ENCODE measurements at places on chromosomes 6 and 20.
A peak's percentile ranks its signal among the peaks of the same experiment; 100 is the strongest.

GRCh38 chr6:14571746-14572145 is 454.2 kb downstream of the CD83 start:
- no peak for DNase-seq

DNA sequence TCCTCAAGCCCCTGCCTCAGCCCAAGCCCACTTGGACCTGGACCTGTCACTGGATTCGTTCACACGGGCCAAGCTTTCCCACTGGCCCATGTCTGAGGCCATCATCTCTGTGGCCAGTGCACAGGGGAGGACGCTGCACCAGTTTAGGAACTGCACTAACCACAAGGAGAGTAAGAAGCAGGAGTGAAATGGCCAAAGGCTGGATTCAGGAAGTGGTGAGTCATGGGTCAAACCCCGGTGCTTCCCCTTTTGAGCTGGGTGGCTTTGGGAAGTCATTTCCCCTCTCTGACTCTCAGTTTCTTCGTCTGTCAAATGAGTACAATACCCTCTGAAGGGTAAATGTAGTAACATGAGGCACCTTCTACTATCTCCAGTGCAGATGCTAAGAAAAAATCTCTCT is 87.9 kb downstream of the CD40 start:
- no peak for DNase-seq

GRCh38 chr6:119542037-119542436 is 192.5 kb upstream of the MAN1A1 start:
- no peak for DNase-seq

DNA sequence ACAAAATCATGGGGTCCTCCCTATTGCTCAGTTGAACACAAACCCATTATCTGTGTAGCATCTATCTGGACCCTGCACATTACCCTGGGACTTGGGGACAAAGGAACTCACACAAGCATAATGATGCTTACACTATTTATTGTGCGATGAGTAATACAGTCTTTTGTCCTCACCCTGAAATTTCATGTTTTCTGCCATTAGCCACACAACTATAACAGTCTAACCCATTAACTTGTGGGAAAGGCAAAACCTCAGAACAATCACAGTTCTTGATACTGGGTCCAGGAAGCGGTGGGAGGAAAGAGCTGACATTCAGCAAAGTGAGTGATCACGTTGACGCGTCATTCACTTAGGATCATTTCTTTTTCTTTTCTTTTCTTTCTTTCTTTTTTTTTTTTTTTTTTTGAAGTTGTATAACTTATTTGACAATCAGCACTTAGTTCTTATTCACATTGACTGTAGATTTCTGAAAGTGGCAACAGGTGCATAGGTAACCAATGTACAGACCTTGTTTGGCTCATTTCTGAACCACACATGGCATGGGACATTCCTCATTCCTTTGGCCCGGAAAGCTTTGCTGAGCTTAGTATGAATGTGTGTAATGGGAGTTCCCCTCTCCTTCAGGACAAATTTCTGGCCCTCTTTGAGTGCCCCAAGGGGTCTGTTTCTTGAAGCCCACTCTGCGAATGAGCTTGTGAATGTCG is 94.8 kb upstream of the CNKSR3 start:
- no peak for DNase-seq

GRCh38 chr6:47321577-47321976 is 11.9 kb upstream of the TNFRSF21 start:
- no peak for DNase-seq

GRCh38 chr20:24698706-24699206 is 229.3 kb downstream of the SYNDIG1 start:
- no peak for DNase-seq

DNA sequence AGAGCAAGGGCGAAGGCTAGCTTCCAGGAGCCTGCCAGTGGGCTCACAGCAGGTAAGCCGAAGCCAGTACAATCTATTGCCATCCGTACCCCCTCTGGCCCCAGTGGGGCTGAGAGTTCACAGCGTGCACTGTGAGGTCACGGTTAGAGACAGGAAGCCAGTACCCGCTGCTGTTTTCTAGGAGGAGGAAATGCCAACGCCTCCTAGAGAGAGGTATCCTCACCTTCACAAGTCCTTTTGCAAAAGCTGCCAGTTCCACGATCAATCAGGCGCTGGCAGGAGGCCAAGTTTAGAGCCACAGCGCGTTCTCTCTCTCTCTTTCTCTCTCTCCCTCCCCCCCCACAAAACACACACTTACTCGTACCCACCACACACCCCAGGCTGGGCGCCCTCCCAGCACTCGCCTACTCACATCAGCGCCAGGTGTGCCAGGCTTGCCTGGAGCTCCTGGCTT is 22.5 kb downstream of the COL9A1 start:
- peak; percentile 89 for DNase-seq

GRCh38 chr6:54076159-54076789 is 35.0 kb upstream of the MLIP start:
- DNase-seq = no peak

DNA sequence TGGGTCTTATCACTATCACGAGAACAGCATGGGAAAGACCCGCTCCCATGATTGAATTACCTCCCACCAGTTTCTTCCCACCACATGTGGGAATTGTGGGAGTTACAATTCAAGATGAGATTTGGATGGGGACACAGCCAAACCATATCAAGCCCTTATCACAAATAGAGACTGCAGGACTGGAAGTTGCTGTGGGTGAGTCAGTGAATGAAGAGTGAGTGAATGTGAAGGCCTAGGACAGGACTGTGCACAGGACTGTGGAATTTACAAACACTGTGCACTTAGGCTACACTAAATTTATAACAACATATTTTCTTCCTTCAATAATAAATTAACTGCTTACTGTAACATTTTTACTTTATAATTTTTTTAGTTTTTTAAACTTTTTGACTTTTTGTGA is 30.2 kb upstream of the BCAS1 start:
- DNase-seq = no peak

DNA sequence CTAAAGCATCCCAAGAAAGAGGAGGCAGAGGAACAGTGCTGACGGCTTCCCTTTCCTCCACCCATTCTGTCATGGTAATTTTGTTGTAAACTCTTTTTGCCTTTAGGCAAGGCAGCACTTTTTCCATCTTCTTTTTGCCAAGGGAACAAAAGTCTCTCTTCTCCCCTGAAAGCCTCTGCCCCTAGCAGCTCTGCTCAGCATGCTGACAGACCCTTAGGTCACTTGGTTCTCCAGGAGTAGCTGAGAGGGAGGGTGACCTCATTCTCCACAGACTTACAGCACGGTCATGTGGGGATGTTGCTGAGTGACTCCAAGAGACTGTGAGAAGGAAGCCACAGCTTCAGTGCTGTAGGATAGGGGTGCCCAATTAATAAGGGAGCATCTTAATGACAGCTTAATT is 81.1 kb upstream of the RALGAPA2 start:
- DNase-seq = no peak

- DNase-seq = no peak
Measured at GRCh38 chr20:55052459-55052858, 577.1 kb downstream of the DOK5 start.

GRCh38 chr20:19025430-19026120 is 186.9 kb upstream of the SLC24A3 start:
- no peak for DNase-seq

- no peak for DNase-seq
Measured at GRCh38 chr20:17505636-17506517, 25.3 kb downstream of the BFSP1 start.

DNA sequence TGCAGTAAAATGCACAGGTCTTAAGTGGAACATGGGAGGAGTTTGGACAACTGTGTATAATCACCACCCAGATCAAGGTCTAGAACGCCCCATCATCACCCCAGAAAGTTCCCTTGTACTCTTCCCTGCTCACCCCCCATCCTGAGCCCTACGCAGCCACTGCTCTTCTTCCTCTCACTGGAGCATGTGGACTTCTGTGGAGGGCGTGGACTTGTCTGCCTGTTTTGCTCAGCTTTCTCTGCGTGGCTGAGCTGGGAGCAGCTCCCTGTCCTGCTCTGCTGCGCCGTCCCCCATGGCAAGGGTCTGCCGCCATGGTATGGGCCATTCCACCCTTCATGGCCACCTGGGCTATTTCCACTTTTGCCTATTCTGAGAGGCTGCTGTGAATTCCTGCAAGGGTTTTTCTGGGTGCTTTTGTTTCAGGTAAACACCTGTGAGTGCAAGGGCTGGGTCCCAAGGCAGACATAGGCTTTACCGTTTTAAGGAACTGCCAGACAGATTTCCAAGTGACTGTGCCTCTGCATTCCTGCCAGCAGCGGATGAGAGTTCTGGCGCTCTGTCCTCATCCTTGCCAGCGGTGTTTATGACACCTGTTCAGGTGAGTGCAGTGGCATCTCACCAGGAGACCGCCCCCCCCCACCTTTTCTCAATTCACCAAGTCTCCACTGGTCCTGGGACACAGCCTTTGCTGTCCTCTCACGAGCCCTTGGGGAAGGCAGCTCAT is 19.7 kb downstream of the PCK1 start:
- no peak for DNase-seq

- DNase-seq = no peak
Measured at GRCh38 chr6:148678682-148679081, 68.1 kb upstream of the UST start.

DNA sequence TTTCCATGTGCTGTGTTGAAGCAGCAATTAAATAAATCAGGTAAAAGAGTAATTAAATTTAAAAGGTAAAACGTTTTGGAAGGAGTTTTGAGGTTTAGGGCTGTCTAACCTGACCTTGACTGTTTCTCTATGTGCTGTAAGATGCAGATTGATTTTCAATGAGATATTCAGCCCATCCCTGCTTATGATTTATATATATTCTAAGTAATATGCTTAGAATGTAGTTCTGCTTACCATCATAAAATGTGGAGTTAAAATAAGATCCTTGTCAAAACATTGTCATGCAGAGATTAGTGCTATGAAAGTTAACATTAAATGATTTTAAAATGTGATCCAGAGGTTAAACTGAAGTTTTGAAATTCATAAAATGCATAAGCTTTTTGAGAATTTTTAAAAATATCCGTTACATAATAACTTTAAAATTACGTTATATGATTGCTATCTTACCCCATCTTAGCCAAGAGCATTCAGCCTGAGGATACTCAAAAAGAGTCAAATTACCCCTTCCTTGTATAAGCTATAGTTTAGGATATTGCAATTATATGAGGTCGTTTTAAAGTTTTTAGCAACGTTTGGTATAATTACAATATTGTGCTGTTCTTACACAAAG is 122.5 kb downstream of the MTHFD1L start:
- DNase-seq = no peak

- no peak for DNase-seq
Measured at GRCh38 chr6:25698631-25699030, 46.6 kb downstream of the SCGN start.

GRCh38 chr6:161545741-161546140 is 271.9 kb upstream of the AGPAT4 start:
- no peak for DNase-seq

- DNase-seq = no peak
Measured at GRCh38 chr6:160137130-160137988, 15.7 kb downstream of the SLC22A1 start.

GRCh38 chr6:21501021-21501354 is 92.6 kb upstream of the SOX4 start:
- peak; percentile 96 for DNase-seq

Measured in DMS153 (cell line).